Fibroblast of mammary gland (primary cell): ENCODE measurements at places on chromosomes 16 and 17.

DNA sequence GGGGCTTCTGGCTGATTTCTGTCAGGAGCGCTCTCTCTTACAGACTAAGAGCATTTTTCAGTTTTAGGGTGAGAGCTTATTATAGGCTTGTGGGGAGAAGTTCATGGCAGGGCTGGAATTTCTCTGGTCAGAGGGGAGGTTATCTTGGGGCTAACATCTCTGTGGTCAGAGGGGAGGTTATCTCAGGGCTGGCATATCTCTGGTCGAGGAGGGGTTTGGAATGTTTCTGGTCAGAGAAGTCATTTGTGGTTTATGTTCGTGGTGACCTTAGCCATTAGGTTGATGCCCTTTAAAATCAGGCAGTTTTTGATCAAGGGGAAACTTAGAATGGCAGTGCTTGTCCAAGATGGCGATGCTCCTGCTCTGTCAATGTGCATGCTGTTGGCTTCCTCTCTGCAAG lies 10.8 kb upstream of the USP31 start:
- DNase-seq = no peak

DNA sequence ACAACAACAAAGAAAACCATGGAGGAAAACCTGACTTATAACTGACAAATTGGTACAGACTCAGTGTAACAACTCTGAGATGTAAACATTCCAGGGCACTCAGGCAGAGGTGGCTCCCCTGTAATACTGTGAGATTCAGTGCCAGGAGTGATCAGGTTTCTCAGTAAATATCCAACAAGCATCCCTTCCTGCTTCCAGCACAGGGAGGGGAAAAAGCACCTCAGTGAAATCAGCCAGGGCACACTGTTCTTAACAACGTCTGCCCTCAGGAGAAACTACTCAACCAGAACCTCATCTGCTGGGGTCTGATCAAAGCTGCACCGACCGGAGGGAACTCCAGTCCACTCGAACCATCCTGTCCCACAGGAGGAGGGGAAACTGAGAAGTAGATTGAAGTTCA lies 52.3 kb downstream of the AMFR start:
- DNase-seq = no peak

GRCh38 chr17:38508954-38509771 lies 80.9 kb downstream of the ARHGAP23 start:
- peak; percentile 86 for DNase-seq

DNA sequence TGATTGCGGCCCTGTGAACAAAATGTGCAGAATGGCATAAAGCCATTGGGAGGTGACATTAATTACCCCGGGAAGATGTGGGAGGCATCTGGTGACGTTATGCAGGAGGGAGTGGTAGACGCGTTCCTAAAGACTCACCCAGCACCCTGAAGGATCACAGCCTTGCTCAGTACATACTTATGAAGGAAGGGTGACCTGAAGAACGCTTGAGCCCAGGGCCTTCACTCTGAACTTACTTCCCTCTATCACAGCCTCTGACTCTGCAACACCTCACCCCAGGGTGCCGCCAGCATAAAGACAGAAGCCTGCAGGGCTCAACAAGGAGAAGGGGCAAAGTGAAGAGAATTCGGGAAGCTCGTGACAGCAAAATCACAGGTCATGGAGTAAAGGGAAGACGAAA lies 9.4 kb downstream of the MFSD6L start:
- no peak for DNase-seq

GRCh38 chr17:36550491-36551417 lies 6.0 kb downstream of the GGNBP2 start:
- no peak for DNase-seq

GRCh38 chr17:49830605-49831004 lies 17.3 kb downstream of the TAC4 start:
- no peak for DNase-seq

DNA sequence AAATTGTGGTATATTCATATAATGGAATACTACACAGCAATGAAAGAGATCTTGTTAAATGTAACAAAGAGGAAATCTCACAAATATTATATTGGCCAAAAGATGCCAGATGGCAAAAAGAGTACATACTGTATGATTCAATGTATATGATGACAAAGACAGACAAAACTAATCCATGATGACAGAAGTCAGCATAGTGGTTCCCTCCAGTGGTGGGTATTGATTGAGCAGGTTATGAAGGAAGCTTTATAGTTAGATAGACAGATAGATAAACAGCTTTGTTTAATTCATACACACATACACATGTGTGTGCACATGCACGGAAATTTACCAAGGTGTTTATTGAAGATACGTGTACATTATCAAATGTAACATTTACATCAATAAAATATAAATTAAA lies 74.4 kb upstream of the SMIM36 start:
- no peak for DNase-seq

- peak; percentile 53 for DNase-seq
These were observed 96.8 kb upstream of the ELAC2 start for GRCh38 chr17:13114601-13115031.

- peak; percentile 81 for DNase-seq
These were observed at the start of gene SPHK1 for GRCh38 chr17:76384222-76384986. SPHK1 (plus strand) TSS chr17:76384609; CDS start chr17:76385645, 1,036 bp downstream.

GRCh38 chr16:54356391-54356790 lies 69.8 kb upstream of the IRX3 start:
- DNase-seq = peak; percentile 69

GRCh38 chr17:63741143-63741407 lies 524 bp downstream of the STRADA start:
- no peak for DNase-seq

- peak; percentile 60 for DNase-seq
These were observed 103.5 kb downstream of the ABCC1 start for GRCh38 chr16:16052916-16053315.

DNA sequence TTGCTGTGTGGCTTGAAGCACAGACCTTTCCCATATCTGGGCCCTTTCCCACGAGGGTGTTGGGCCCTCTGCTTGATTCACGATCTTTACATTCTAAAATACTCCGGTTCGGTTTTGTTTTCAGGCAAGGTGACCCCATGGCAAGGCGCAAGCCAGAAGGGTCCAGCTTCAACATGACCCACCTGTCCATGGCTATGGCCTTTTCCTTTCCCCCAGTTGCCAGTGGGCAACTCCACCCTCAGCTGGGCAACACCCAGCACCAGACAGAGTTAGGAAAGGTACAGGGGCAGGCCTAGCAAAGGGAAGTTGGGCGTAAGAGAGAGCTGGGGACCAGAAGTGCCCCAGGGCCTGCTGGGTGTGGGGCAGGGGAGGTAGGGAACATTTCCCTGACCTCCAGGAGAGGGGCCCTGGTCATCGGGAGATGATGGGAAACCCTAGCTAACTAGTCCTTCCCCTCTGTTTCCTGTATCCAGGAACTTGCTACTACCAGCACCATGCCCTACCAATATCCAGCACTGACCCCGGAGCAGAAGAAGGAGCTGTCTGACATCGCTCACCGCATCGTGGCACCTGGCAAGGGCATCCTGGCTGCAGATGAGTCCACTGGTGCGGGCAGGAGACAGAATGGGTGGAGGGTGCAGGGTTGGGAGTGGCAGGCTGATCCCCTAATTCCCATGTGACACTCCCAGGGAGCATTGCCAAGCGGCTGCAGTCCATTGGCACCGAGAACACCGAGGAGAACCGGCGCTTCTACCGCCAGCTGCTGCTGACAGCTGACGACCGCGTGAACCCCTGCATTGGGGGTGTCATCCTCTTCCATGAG lies 1.4 kb downstream of the ALDOA start:
- no peak for DNase-seq

DNA sequence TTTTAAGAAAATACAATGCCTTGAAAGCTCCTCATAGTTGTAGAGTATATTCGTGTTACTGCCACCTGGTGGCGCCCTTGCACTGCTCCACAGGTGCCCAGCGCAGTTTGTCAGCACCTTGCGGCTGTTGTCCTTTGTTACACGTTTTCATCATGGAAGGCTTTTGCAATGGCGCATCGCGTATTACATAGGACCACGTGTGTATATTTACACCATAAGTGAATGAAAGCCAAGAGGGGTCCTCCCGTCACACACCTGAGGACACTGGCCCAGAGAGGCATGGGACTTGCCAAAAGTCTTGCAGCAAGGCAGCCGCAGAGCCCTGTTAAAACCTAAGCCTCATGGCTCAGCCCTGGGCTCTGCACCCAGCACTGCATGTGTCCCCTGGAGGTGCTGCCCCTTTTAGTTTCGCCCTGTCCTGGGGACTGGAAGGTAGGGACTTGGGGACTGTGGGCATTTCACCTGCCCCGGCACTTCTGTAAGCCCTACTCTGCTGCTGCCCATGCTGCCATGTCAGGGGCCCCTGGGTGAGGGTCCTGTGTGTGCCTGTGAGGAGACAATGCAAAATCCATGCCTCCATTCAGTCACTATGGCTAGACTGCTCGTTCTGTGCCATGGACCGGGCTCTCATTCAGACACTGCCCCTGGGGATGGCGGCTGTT lies 24.3 kb downstream of the POLR3E start:
- DNase-seq = peak; percentile 76

DNA sequence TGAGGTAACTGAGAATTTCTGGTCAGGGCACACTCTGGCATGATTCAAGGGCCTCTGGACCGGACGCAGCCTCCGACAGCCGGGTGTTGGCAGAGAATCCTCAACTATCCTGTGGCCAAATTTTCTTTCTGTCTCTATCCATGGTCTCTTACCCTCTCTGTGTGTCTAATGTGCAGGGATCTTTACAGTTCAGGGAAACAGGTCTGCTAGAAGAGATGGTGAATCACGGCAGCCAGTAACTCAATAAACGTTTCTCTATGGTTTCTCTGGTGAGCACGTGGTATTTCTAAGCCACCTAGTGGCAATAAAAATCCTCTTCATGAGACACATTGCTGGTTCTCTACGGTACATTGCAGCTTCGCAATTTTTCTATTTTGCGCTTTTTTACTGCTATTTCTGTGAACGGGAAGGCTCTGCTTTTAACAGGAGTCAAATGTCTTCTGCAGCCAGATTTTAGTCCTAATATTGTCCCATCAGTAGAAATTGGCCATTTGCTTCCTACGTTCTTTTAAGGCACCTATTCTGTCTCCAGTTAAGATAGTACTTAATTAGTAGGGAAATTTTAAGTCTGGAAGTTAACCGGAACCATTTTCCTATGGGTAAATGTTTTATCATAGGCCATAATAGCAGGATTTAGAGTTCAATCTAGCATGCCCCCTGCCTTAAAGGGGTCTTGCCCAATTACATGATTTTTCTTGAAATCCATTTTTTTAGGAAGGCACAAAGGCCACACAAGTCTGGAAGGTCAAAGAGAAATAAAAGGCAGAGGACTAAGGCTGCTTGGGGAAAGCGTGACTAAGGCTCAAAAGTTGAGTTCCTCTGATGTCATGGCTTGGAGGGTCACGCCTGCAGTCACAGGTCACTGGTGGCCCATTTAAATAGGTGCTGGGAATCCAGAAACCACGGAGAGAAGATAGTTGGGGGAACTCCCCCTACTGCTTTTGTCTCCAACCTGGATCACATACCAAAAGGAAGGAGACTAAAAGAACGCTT lies 31.5 kb downstream of the QPRT start:
- DNase-seq = peak; percentile 79

DNA sequence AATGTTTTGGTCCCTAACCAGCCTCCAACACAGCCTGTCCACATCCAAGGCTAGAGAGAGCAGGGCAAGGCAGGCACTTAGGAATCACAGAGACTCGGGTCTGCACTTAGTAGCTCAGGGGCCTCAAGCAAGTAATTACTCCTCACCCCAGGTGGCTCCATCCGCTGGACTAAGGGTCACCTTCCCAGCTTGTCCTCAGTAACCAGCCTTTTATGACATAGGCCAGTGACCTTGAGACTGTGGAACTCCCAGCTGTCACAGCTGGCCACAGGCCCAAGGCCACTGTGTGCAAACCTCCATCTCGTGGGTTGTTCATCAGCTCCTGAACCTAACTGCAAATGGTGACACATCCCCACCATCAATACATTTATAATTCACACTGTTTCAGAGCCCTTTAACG lies 68.6 kb downstream of the CDYL2 start:
- DNase-seq = no peak

DNA sequence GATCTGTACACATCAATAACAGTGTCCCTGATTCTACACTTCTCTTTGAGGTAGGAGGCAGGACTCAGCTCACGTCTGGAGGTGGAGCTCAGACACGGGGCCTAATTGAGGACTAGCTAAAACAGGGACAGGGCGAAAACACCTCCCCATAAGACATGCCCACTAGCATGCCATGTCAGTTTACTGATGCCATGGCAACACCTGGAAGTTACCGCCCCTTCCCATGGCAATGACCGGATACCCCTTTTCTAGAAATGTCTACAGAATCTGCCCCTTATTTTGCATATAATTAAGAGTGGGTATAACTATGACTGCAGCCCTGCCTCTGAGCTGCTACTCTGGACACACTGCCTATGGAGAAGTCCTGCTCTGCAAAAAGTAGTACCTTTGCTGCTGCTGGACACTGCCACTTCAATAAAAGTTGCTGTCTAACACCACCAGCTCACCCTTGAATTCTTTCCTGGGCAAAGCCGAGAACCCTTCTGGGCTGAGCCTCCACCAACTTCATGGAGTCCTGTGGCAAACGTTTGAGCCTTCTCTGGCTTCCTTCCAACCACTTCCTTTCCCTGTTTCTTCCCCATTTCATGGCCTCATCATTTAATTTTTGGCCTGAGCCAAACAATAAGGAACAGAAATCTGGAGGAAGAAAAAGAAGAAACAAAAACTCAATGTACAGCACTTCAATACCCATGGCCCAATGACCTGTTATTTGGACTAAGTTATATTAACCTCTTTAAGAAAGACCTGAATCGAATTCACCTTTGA lies 21.0 kb downstream of the PHB1 start:
- no peak for DNase-seq

- DNase-seq = peak; percentile 1
These were observed 34.9 kb downstream of the GNAO1 start for GRCh38 chr16:56226187-56226586.

DNA sequence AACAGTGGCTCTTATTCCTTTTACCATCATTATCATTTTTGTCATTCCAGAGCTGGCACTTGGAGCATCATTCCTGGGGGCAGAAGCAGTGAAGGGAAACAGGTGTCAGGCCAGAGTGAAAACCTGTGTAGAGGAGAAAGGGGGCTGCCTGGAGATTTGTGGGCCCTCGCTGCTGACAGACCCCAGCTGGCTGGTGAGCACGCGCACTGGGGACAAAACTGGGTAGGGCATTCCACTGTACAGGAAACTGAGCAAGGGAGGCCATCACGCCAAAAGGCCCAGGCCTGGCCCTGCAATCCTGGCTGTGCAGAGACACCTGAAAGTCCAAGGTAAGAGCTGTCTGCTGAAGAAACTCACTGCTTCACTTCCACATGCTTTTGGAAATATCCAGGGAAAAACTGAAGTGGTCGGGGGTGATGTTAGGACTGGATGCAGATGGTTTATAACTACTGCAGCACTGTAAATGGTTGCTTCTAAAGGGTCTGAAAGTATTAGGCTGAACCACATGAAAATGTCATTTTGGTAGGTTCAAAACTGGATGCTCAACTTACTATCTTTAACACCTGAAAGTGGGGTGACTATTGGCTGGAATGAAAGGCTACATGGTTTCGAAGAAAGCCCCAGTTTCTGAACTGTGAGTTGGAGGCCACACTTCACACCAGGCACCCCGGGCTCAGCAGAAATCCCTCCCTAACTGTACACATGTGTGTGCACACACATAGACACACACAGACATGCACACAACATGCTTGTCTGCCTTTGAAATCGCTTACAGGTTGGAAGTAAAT lies 225.0 kb downstream of the C16orf78 start:
- DNase-seq = no peak

- DNase-seq = no peak
These were observed 26.1 kb downstream of the SLC38A8 start for GRCh38 chr16:84016477-84016876.
